Prostate gland (tissue), 2 donors: ENCODE measurements at places on chromosomes 4 and X. TPM values are rescaled to one million over a fixed set of nuclear protein-coding genes. Genes with fewer than 3 reads are reported as not detected.

LANCL3 gene
- total RNA-seq, result 1.2 TPM

F8A2 gene
- 16.4 TPM for total RNA-seq

MUC7 gene
- not detected for total RNA-seq

TNMD gene
- total RNA-seq, result not detected

AFM gene
- total RNA-seq, result not detected

MAGEC2 gene
- not detected for total RNA-seq

USP17L24 gene
- total RNA-seq, result not detected

MTNR1A gene
- total RNA-seq, result not detected

MAMLD1 gene
- 51.7 TPM for total RNA-seq

TMLHE gene
- total RNA-seq, result 9.3 TPM

EOLA2 gene
- 32.0 TPM for total RNA-seq

TRO gene
- total RNA-seq, result 24.3 TPM
